ENCODE measurements at places on chromosomes 4 and X.

DNA sequence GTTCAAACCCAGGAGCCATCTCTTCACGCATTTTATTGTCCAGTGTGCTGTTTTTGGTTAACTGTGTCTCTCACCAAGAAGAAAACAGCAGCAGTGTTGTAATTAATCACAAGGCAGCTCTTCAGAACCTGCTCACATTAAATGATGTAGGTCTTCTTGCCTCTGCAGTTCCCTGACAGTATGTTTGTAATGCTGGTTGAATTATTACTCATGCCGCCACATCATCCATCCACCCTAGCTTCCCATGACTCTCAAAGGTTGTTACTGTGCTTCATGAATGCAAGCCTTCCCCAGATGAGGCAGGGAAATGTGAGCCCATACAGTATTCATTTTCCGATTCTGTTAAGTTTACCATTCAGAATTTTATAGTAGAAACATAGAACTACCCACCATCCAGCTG, 17.4 kb downstream of the TLR10 start:
- DNase-seq: no peak

DNA sequence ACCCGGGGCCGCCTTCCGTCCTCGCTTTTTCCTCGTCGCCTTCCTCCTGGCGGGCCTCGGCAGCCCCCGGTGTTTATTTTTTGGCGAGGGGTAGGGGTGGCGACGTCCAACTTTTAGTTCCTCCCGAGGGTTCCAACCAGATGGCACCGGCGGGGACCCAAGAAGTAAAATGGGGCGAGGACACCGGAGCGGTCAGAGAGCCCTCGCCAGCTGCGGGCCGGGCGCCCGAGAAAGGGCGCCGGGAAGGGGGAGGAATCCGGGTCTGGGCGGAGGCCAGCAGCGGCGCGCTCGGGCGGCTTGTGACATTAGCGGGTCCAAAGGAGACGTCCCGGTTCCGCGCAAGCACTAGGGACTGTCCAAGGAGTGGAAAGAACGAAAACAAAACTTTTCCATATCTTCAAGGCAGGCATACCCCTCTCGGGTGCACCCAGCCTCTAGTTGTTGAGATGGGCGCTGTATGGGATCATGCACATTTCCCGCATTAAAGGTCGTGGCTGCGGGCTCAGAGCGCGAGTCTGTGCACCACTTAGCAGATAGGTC, 691 bp upstream of the USP46 start:
- DNase-seq: no peak

- DNase-seq: no peak
Measured at GRCh38 chr4:71132486-71132885, 139.0 kb downstream of the DCK start.

GRCh38 chr4:179855469-179855868, 2387.7 kb upstream of the TENM3 start:
- DNase-seq: no peak

DNA sequence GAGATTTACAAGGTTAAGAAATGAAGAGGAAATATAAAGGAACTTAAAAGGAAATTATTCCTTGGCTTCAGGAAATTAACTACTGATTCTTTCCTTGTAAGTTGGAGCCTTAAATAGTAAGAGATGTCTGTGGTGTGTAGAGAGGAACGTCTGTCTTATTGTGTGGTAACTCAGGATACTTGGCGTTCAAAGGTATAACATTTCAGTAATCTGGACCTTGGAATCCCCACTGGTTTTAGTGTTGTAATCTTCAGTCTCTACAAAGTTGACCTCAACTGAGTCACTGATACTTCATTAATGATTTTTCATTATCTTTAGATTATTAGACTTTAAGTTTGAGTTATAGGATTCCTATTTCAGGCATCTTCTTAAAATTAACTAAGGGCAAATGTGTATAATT, 79.1 kb upstream of the LSM6 start:
- DNase-seq: no peak

- no peak for DNase-seq
Measured at GRCh38 chrX:85516131-85516530, 136.7 kb upstream of the POF1B start.

- no peak for DNase-seq
Measured at GRCh38 chr4:91746551-91746950, 557.2 kb upstream of the GRID2 start.

GRCh38 chrX:29858714-29859113, 356.6 kb upstream of the MAGEB2 start:
- no peak for DNase-seq

- DNase-seq: no peak
Measured at GRCh38 chr4:119517361-119518229, 111.0 kb downstream of the PDE5A start.

- DNase-seq: no peak
Measured at GRCh38 chr4:184695178-184695896, 38.6 kb downstream of the CENPU start.

Measured in NCI-H2227 treated with DMSO at 0.1 percent for 48 hours (cell line).